ENCODE measurements at places on chromosomes 3 and 15.

DNA sequence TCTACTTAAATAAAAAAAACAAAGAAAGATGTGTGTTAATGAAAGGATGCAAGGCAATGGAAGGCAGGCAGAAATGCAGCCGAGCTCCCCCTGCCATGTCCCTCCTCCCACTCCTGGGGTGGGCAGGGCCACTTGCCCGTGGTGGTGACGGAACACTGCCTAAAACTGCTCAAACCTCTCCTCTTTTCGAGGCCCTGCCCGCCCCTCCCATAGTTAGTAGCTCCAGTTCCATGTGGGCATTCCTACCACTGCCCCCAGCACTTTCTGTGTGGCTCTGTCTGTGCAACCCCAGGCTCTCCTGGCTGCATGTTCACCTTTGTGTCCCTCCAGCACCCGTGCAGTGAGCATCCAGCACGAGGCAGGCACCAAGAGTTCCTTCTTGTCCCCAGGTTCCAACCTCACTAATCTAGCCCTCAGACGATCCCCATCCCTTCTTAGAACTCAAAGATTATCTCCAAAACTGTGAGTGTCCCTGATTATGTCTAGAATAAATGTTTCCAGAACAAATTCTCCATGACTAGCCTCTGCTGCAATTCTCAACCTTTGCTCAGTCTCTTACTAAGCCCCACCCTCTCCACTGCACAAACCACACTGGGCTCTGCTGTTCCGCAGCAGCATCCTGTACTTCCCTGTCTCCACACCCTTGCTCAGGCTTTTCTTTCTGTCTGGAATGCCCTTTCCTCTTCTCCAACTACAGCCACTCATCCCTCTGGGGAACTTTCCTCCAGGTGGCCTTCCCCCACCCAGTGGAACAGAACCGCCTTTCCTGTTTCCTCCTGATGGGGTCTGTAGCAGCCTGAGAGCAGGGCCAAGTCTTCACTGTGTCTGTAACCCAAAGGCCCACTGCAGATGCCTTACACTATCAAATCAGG lies 32.6 kb upstream of the SPTBN5 start:
- DNase-seq = no peak

DNA sequence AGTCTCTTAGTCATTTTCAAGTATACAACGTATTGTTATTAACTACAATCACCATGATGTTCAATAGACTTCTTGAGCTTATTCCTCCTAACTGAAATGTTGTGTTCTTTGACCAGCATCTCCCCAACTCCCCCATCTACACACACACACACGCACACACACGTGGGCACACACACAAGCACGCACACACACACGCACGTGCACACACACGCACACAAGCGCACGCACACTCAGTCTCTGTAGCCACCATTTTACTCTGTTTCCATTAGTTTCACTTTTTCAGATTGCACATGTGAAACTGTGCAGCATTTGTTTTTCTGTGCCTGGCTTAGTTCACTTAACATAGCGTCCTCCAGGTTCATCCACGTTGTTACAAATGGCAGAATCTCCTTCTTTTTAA lies 247.0 kb downstream of the XXYLT1 start:
- DNase-seq = no peak

DNA sequence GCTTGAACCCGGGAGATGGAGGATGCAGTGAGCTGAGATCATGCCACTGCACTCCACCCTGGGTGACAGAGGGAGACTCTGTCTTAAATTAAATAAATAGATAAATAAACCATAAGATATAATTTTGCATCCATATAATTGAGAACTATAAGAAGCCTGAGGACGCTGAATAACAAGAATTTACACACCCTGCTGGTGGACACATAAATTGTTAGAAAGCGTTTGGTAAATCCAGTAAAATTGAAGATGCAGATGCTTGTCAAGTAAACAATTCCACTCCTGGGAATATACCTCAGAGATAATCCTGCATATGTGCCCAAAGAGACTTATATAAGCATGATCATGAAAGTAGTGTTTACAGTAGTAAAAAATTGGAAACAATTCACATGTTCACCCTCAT lies 41.7 kb downstream of the TTC23 start:
- no peak for DNase-seq

DNA sequence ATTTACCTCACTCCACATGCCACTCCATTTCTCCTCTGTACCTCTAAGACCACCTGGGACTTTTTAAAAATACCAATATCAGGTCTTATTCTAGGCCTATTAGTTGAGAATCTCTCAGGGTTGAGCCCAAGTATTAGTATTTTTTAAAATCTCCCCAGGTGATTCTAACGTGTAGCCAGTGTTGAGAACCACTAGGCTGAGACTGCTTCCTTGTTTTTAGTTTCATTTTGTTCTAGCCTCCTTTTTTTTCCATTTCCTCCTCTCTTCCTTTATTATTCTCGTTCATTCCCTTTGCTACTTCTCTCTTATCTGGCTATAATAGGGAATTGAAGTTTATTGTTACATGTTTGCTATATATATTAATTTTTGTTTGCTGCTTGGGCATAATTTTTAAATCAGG lies 217.8 kb upstream of the CD96 start:
- no peak for DNase-seq

- no peak for DNase-seq
These were observed 29.9 kb downstream of the AP3S2 start for GRCh38 chr15:89863918-89864317.

- peak; percentile 4 for DNase-seq
These were observed 57.9 kb upstream of the PSMD6 start for GRCh38 chr3:64081235-64081630.

DNA sequence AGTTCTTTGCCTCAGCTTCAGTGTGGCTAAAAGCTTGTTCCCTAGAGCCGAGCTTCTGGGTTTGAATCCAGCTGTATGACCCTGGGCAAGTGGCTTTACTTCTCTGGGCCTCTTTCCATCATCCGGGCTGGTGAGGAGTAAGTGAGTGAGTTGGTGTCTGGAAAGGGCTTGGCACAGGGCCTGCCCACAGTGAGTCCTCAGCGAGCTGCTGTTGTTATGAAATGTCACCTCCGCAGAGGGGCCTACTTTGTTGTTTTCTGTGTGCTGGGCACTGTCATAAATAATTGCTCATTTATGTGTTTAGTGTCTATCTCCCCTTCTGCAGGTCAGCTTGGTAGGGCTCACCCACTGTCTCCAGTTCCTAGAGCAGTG lies 31.7 kb downstream of the SLC6A6 start:
- DNase-seq = no peak

GRCh38 chr3:38168151-38169026 lies 3.1 kb downstream of the OXSR1 start:
- no peak for DNase-seq

DNA sequence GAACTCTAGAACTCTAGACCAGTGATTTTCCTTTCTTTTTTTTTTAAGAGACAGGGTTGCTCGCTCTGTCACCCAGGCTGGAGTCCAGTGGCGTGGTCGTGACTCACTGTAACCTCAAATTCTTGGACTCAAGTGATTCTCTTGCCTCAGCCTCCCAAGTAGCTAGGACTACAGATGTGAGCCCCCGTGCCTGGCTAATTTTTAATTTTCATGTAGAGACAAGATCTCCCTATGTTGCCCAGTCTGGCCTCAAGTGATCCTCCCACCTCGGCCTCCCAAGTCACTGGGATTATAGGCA lies 359.6 kb downstream of the SHQ1 start:
- DNase-seq = no peak

- no peak for DNase-seq
These were observed 91.1 kb downstream of the MINAR1 start for GRCh38 chr15:79523266-79523665.

DNA sequence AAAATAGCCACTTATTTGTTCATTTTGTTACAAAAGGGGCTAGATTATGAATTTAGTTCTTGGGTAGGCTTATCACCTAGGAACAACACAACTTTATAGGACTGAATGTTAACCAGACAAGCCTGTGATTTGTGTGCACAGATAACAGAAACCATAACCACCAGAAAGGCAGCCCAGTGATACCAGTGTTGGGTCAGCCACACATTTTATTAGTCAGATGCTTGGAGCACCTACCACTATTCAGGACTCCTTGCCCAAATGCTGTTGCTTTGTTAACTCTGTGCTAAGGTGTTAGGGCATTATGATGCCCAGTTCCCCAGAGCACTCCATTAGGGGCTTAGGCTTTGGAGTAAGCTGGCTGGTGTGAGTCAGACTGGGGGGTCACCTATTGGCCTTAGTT lies 22.5 kb downstream of the PLCL2 start:
- DNase-seq = no peak

- no peak for DNase-seq
These were observed 61.3 kb downstream of the UBE2E2 start for GRCh38 chr3:23264413-23264812.

DNA sequence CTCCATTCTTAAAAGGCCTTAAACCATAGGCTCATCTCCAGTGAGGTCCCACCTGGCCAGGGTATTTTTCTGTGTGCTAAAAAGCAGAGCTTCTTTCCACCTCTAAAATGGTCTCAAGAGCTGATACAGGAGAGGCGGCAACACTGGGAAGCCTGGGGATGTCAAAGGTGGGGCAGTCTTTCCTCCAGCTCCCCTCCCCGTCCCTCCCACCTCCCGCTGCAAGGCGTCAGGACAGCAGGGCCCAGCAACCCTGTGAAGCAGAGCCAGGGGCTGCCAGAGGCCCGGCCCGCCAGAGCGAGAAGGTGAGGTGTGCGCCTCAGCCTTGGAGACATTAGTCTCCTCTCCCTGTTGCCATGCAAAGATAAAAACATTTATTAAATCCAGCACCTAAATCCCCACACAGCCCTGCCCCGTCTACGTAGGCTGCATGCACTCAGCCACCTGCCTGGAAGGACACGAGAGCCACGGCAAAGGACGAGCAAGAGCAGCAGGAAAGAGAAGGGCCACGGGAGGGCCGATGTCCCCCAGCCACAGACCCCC lies 75.6 kb downstream of the FAM174B start:
- DNase-seq = no peak

GRCh38 chr15:48695827-48696573 lies 50.5 kb upstream of the FBN1 start:
- DNase-seq = no peak

GRCh38 chr15:29560896-29561295 lies 261.4 kb downstream of the TJP1 start:
- no peak for DNase-seq

GRCh38 chr3:14991818-14992612 lies 44.6 kb downstream of the NR2C2 start:
- DNase-seq = no peak

DNA sequence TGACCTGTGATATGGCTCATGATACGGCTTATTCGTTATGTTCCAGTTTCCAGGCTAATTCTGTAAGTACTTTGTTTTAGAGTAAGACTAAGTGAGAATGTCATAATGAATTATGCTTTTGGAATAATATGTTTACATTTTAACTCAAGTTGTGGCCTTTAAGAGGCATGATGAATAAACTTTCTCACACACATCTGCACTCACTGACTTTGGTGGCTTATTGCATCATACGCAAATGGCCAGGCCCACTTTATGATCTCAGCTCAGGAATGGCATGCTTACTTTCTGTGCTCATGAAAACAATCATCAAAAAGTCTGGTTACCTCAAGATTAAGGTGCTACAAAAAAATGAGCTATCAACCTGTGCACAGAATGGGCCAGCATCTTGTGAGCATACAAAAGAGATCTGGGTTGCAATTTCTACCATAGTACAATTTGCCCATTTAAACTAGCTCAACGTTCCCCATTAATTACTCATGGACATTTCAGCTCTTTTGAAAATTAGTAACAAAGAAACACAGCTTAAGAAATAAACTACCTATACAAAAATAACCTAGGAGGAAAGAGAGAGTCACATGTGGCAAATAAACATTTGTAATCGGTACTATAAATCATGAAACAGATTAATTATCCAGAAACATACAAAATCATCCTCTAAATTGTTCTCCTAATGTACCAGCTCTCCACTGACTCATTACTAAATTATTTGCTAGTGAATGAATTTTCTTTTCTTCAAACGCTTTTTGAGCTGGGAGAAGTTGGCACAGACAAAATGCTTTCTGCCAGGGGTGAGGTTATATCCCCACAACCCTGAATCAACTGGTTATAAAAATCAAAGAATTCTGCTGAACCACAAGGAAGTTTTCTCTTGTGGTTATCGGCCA lies 439.0 kb upstream of the ADAMTS9 start:
- DNase-seq = no peak

DNA sequence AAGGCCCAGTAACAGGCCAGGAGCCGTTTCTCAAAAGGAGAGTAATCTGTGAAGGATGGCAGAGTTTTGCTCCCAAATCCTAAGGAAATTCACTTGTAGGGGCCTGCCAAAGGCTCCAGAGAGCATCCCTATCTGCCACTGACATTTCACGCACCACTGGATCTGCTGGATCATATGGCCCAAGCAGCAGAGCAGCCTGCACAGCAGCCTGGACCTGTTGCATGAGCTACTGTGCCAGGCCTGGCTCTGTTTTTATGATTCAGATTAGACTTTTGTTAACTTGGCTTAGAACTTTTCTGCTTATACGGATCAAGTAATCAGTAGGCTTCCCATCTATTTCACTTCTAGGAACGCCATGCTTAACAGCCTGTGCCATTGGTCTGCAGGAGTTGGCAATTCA lies 70.7 kb downstream of the CHRD start:
- DNase-seq = no peak

All from activated naive CD4-positive, alpha-beta T cell treated with anti-CD3 and anti-CD28 coated beads, Interleukin-2, amount 50 U/mL, for 72 hours (primary cell).